ENCODE measurements at places on chromosomes 7 and 10.

DNA sequence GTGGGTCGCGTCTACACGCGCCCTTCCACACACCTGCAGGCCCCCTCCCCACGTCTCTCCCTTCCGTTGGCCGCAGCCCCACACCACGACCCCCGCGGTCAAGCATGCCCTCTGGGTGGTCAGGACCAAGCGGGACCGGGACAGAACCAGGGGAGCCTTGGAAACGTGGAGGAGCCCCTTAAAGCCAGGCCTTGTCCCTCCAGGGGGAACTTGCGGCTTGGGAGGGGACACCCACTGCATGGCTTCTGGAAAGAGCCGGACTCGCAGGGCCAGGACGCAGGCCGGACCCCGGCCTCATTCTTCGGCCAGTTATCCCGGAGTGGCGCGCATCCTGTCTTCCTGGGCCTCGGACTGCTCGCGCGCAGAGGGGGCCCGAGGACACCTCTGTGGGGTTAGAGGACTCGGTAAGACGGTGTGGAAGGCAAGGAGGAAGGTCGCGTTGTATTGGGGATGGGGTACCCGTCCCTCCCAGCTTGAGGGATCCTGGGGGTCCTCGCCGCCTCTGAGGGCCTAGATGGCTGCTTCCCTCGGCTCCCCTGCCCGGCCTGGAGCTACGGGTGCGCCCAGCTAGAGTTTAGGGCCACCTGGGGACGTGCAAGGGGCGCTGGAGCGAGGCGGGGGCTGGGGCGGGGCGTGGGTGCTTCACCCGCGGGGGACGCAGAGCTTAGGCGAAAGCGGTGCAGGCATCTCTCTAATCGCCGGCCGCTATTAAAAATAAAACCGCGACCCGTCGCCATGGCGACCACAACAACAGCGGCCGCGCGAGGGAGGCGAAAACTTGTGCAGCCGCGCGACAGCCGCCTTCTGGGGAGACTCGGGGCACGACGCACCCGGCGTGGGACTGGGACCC, 1.8 kb upstream of the PDGFA start:
- no peaks in the 10 kb centered on the region for H3K36me3 ChIP-seq
- peak; percentile 78 for DNase-seq
- peak overlapping the region; percentile 57 for H3K4me3 ChIP-seq
- peak overlapping the region; percentile 18 for H3K27ac ChIP-seq

DNA sequence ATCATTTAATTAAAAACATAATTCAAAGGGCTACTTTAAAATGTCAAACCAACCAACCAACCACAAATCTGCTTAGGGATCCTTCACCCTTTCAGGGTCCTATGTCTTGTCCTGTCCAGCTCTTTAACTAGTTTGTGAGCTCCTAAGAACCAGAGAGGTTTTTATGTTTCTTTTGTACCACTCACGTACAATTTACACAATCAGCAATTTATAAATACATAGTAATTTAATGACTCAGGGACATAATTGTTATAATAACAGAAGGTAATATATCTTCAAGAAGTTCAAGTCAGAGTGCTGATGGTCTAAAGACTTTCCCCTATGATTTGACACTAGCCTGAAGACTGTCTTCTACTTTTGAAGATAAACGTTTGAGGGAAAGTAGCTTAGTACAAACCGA, 16.0 kb downstream of the DHX32 start:
- no peaks in the 10 kb centered on the region for H3K27me3 ChIP-seq
- no peaks in the 10 kb centered on the region for H3K4me1 ChIP-seq
- H3K4me3 ChIP-seq = no peak overlapping the region

- no peak overlapping the region for H3K4me3 ChIP-seq
- peaks cover 5% of the 10 kb centered on the region for H3K4me1 ChIP-seq
- H3K36me3 ChIP-seq = no peaks in the 10 kb centered on the region
- no peaks in the 10 kb centered on the region for H3K27me3 ChIP-seq
- no peak overlapping the region for H3K27ac ChIP-seq
Measured at GRCh38 chr10:97631098-97631497, 2.2 kb downstream of the MORN4 start.

DNA sequence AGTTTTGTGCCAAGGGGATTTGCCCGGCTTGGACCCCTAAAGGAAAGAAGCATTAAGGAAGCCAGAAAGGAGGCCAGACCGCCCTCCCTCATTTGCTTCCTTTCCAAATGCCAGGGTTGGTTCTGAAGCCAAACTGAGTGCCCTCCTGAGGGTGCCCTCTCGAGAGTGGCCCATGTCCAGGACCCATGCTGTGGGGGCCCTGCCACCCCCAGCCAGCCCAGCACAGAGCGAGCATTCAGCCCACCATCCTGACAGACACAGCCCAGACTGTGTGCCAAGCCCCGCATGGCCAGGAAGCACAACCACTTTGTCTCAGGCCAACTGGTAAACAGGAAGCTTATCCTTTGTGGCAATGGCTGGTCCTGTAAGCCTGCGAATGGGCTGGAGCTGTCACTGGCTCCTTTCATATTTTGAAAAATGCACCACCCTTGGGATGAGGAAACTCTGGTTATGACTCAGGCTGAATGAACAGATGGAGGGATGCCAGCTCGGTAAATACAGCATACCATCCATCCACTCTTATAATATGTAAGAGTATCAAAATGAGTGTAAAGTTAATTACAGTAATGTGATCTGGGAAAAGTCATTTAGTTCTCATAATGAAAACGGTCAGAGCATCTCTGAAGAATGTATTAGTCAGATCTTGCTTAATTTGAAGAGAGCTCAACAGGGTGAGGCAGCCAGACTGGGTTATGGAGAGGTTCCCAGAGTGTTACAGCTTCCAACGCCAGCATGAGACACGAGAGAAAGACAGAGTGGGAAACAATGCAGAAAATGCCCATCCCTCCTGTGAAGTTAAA, 65.0 kb downstream of the STK17A start:
- peak; percentile 62 for DNase-seq
- H3K4me1 ChIP-seq = peaks cover 66% of the 10 kb centered on the region
- H3K27me3 ChIP-seq = no peaks in the 10 kb centered on the region
- peaks cover 15% of the 10 kb centered on the region for H3K36me3 ChIP-seq

DNA sequence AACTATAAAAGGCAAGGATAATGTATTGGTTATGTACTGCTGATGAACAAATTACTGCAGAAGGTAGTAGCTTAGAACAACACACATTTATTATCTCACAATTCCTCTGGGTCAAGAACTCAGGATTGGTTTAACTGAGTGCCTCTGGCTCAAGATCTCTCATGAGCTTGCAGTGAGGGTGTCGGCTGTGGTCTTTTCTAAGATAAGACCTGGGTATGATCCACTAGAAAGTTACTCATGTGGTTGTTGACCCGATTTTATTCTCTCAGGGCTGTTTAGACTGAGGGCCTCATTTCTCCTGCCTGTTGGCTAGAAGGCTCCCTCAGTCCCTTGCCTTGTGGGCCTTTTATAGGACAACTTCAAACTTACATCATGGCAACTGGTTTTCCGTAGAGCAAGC, 86.7 kb downstream of the VWDE start:
- H3K4me3 ChIP-seq = no peak overlapping the region
- DNase-seq = no peak
- no peak overlapping the region for H3K27ac ChIP-seq
- H3K4me1 ChIP-seq = no peaks in the 10 kb centered on the region

DNA sequence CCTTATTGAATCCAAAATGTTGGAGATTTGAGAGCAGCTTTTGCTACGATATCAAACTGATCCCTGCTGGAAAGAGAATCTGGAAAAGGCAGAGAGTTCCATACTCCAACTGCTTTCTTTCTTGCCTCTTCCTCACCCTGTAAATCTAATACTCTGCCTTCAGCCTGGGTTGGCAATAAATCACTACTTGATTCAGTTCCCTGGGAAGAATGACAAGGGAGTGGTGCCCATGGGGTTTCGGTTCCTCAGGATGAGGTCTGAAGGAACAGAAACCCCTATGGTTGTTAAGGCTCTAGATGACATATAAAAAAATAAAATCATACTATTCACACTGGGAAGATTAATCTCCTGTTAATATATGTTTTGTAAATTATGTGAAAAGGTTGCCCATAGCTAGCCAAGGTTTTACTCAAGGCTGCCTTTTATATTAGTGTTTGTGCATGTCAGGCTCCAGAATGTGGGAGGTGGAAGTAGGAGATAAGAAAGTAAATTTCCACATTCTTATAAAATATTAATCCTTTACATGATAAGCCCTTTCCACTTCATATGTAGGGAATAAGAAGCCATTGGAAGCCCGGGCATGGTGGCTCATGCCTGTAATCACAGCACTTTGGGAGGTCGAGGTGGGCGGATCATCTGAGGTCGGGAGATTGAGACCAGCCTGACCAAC, 106.2 kb upstream of the CACNA2D1 start:
- no peak overlapping the region for H3K27ac ChIP-seq
- no peak for DNase-seq
- H3K4me1 ChIP-seq = no peaks in the 10 kb centered on the region
- H3K4me3 ChIP-seq = no peak overlapping the region
- no peaks in the 10 kb centered on the region for H3K27me3 ChIP-seq
- H3K36me3 ChIP-seq = no peaks in the 10 kb centered on the region

DNA sequence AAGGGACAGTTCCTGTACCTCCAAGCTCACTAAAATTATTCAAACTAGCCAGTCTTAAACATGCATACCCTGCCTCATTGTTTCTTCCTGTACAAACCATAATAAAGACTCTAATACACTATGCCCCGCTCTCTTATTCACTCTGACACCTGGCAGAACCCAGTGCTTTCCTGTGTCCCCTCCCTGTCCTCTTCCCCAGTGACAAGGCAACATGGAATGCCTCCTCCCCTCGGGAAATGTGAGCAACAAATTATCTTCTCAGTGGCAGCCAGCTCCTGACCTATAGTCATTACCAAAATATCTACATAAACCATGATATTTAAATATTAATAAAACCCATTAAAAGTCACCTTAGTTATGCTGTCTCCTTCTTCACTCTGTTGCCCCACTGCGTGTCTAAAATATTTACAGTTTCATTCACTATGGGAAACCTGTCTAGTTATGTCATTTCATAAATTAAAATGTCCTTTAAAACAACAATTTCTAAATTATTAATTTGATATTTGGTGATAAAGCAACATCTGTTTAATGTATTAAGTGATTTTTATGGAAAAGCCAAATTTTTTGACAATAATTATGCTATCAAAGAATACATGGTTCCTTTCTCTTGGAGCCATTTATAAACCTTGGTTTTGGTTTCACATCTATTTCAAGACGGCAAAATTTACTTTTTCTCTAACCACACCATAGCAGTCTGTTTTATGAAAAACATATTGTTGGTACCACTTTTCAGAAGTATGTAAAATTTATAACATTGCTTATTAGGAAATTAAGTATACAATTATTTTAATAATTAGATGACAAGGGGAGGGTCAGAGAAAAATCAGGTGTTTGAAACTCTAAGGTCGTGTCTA, 1355.2 kb downstream of the XPNPEP1 start:
- no peak overlapping the region for H3K4me3 ChIP-seq
- H3K36me3 ChIP-seq = no peaks in the 10 kb centered on the region
- H3K27ac ChIP-seq = no peak overlapping the region
- no peak for DNase-seq
- no peaks in the 10 kb centered on the region for H3K4me1 ChIP-seq

DNA sequence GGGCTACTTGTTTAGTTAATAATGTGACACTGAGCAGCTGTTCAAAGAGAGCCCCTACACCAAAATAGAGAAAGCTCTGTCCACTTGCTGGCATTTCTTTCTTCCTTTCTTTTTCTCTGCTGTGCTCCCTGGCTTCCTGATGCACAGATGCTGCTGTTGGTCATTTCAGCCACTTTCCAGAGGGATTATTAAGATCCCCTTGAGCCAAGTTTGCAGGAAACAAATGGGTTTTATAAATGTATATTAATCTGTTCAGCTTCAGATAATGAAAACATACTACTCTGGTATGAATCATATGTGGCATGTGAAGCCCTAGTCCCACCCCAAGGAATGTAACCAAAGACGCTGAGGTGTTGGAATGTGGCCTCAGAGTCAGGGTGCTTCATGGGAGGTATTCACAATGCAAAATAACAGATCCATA, 638.2 kb upstream of the FZD8 start:
- H3K27ac ChIP-seq = no peak overlapping the region
- DNase-seq = no peak
- H3K36me3 ChIP-seq = no peaks in the 10 kb centered on the region
- no peak overlapping the region for H3K4me3 ChIP-seq

GRCh38 chr7:64874562-64875250, 28.4 kb upstream of the ZNF273 start:
- no peak for DNase-seq
- no peak overlapping the region for H3K27ac ChIP-seq
- no peaks in the 10 kb centered on the region for H3K36me3 ChIP-seq

DNA sequence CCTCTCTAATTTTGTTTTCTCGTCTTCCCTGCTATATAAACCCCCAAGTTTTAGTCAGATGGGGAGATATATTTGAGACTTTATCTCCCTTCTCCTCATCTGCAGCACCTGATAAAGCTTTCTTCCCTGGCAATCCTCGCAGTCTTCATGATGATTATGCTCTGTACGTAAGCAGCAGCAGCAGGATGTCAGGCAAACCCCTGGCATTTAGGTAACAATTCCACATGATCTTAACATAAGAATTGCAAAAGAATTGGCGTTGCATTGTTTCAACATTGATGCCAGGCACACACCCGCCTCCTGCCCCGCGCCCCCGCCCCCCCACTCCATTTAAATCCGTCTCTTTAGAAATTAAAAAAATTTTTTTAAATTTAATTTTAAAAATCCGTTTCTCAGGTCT, 6.1 kb downstream of the PKD1L1 start:
- no peaks in the 10 kb centered on the region for H3K27me3 ChIP-seq
- peak overlapping the region; percentile 57 for H3K27ac ChIP-seq
- H3K36me3 ChIP-seq = no peaks in the 10 kb centered on the region

- DNase-seq = no peak
- peaks cover 51% of the 10 kb centered on the region for H3K4me1 ChIP-seq
- no peaks in the 10 kb centered on the region for H3K27me3 ChIP-seq
- peak overlapping the region; percentile 64 for H3K27ac ChIP-seq
- no peaks in the 10 kb centered on the region for H3K36me3 ChIP-seq
Measured at GRCh38 chr7:98119256-98119918, 12.7 kb downstream of the LMTK2 start.

DNA sequence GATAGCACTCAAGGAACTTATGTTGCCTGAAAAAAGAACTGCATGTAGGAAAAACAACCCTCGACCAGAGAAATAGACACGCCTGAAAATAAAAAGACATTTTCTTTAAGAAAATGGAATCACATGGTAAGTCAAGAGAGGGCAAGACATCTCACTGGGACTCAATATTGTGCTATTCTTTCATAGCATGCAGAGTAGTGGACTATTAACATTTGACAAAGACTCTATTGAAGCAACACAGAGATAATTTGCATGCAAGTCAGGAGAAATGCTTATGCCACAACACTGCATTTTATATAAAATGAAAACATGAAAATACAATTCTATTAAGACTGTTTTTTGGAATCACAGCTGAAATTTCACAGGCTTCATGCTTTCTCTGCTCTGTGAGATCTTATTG, 77.9 kb upstream of the RHOBTB1 start:
- no peaks in the 10 kb centered on the region for H3K27me3 ChIP-seq
- no peaks in the 10 kb centered on the region for H3K36me3 ChIP-seq
- H3K4me1 ChIP-seq = no peaks in the 10 kb centered on the region
- no peak overlapping the region for H3K27ac ChIP-seq
- DNase-seq = no peak

GRCh38 chr7:117323851-117324711, 1.2 kb upstream of the WNT2 start:
- DNase-seq = peak; percentile 56
- no peaks in the 10 kb centered on the region for H3K36me3 ChIP-seq
- H3K27me3 ChIP-seq = peaks cover 30% of the 10 kb centered on the region
- H3K27ac ChIP-seq = peak overlapping the region; percentile 78
- H3K4me1 ChIP-seq = peaks cover 18% of the 10 kb centered on the region

Measured in lower lobe of right lung (tissue), 2 donors.